Upper lobe of right lung (tissue), 1 donor: ENCODE measurements at places on chromosomes 1 and 21. TPM values are rescaled to one million over a fixed set of nuclear protein-coding genes. Genes with fewer than 3 reads are reported as not detected.

The PRRX1 gene
- 25.9 TPM for total RNA-seq

The LAX1 gene
- 3.0 TPM for total RNA-seq

The ZNF691 gene
- 8.2 TPM for total RNA-seq

GRCh38 chr1:151475175-151475574 lies 15.9 kb upstream of the POGZ start:
- DNase-seq: no peak

- no peak for DNase-seq
Observed at GRCh38 chr1:178953034-178953433, 72.7 kb upstream of the FAM20B start.

GRCh38 chr1:168628807-168629206 lies 52.4 kb downstream of the XCL1 start:
- no peak for DNase-seq

GRCh38 chr1:178629252-178630154 lies 95.5 kb upstream of the RALGPS2 start:
- DNase-seq: no peak

DNA sequence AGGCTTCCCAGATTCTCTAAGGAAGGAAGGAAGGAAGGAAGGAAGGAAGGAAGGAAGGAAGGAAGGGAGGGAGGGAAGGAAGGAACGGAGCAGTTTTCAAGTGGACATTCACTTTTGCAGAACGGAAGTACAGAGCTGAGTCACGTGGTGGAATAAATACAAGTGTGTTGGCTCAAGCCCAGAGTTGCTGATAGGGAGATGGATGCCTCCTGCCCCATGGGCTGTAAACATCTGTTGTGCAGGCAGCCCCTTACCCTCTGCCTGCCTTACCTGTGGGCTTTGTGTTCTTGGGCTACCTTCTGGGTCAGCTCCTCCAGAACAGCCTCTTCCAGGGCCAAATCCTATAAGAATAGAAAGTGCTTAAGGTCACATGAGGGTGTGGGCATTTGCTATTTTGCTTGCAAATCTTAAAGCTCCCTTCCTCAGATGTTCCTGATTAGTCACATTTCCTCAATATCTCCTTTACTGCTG lies 121.7 kb downstream of the SMYD2 start:
- no peak for DNase-seq
